HL-60 (cell line): ENCODE measurements at places on chromosomes 2 and 18.

DNA sequence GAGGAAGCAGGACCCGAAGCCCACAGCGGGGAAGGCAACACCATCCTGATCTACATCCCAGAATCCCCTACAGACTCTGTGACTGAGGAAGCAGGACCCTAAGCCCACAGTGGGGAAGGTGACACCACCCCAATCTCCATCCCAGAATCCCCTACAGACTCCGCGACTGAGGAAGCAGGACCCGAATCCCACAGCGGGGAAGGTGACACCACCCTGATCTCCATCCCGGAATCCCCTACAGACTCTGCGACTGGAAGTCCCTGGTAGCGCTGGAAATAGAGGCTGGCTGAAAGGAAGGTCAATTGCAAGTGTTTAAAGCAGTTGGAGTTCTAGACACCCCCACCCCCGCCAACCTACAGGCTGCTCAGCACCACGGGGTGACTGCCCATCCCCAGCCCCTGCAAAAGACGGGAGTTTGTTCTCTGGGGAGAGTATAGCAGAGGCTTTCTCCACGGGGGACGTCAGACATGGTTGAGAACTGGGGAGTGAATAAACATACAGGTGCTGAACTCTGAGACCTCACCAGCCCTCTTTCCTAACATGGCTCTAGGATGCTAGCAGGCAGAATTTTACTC lies 21.0 kb downstream of the CIB4 start:
- DNase-seq = no peak

DNA sequence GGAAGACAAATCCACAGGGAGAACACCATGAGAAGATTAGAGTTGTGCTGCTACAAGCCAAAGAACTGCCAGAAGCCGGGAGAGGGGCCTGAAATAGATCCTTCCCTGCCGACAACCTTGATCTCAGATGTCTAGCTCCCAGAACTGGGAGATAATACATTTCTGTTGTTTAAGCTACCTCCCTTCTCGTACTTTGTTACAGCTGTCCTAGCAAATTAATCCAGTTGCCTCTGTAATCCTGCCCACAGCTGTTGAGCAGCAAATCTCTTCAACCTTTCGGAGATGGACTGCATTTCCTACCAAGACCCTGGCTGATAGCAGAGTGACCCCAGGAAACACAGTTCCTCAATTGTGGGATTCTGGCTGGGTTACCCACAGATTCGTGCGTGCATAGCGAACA lies 2.6 kb upstream of the TBC1D8 start:
- DNase-seq = no peak

GRCh38 chr2:191109888-191110287 lies 40.9 kb downstream of the STAT4 start:
- no peak for DNase-seq

GRCh38 chr2:236993-237539 lies 26.8 kb downstream of the SH3YL1 start:
- no peak for DNase-seq

DNA sequence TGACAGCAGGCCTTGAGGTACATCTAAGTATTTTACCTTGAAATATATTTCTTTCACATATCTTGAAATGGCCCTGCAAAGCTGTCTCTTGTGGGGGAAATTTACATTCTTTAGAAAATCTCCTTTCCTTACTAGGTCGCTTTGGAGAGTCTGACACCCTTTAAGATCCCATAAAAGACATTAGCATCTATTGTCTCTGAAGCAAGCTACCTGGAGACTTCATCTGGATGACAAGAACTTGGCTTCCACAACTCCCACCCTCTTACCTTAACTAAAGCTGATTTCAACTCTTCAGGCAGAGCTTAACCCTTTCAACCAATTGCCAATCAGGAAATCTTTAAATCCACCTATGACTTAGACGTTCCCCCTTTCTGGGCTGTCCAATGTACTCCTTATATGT lies 219.3 kb downstream of the PIEZO2 start:
- no peak for DNase-seq

- no peak for DNase-seq
These were observed 73.6 kb upstream of the SALL3 start for GRCh38 chr18:78906066-78906465.

DNA sequence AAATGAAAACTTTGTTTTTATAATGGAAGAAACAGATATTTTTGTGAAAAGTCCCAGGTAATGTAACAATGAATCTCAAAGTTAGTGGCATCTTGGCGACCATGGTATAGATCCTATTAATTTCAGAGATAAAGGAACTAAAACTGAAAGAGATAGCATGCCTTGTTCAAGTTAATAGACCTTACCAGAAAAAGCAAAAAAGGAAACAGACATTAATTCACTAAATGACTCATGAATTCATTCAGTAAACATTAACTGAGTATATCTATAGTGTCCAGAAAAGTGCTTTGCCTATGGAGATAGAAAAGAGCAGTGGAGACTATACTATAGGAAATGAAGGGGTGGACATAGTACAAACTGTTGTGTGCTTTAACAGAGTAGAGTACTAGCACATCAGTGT lies 763.3 kb downstream of the TRIB2 start:
- DNase-seq = no peak

DNA sequence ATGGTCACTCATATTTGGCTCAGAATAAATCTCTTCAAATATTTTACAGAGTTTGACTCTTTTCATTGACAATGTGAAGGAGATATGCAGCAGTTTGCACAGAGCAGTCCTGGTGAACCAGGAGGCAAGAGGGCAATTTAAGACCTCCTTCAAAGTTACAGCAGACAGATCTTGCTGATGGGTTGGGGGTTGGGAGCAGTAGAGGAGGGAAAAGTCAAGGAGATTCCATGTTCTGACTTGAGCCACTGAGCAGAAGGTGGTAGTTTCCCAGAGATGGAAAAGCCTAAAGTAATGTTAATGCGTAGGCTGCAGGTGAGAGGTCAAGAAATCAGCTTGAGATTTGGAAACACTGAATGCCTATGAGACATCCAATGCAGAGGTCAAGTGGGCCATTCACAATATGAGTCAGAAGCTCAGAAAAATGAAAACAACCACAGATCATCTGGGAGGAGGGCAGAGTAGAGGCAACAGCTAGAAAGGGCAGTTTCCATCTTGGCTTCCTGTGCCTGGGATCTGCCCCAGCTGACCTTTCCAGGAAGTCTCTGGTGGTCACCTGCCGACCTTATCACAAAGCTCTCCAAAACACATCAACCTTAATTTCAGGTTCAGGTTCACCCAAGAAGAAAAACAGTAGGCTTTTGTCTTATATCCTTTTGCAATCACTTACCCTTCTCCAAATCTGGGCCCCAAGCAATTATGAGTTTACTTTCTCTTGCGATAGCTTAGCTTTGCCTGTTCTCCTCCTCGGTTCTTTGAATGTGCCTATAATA lies 197.5 kb upstream of the ARL4C start:
- no peak for DNase-seq

DNA sequence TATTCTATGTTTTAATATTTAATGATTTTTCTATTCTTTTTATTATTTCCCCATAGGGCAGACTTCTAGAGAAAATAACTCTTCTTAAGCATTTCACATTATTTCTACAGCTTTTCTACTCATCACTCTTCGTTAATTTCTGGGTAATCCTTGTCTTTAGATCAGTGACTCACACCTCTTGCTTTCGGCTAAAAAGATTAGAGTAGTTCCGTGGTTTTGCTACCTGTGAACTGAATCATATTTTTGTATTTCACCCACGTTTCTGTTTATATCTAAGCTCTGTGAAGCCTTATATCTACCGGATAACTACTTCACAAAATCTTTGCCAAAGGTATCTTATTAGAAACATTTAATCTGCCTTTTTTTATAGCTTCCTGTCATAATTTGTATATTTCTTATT lies 685.5 kb upstream of the FSHR start:
- no peak for DNase-seq

- no peak for DNase-seq
These were observed 95.9 kb upstream of the HDAC4 start for GRCh38 chr2:239496700-239497099.

DNA sequence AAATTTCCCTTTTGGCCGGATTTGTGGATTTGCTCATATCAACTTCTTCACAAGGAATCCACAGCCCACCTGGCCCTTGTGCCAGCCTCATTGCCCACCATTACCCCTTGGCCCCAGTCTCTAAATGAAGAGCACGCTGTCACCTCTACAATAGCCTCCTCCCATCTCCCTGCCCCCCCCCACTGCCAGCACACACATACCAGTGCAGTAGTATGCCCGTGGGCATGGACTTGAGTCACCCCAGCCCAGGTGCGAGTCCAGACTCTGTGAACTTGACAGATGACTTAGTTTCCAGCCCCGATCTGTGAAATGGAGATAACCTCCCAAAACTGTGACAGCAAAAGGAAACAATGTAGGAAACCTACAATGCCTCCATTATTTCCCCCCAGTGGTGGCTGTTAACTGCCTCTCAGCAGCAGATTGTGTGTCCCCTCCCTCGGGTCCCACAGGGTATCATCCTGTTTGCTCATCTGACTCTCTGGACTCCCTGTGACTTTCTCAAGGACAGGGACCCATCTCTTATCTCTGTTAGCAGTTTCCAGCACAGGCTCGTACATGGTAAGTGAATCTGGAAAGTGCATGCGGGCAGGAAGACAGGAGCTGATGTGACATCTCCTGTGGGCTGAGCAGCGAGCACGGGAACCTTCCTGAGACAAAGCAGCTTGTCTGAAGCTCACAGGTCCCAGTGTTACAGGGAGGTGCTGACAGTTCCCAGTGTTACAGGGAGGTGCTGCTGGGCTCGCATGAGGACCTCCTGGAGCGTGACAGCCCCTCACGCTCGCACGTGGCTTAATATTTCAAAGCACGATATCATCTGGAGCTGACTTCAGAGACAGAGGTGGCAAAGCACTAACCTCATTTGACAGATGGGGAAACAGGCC lies 4.2 kb upstream of the TMEM185B start:
- no peak for DNase-seq

GRCh38 chr2:212465456-212465855 lies 73.1 kb downstream of the ERBB4 start:
- DNase-seq = no peak

- no peak for DNase-seq
These were observed 253.8 kb upstream of the LYPD1 start for GRCh38 chr2:132923787-132924186.

DNA sequence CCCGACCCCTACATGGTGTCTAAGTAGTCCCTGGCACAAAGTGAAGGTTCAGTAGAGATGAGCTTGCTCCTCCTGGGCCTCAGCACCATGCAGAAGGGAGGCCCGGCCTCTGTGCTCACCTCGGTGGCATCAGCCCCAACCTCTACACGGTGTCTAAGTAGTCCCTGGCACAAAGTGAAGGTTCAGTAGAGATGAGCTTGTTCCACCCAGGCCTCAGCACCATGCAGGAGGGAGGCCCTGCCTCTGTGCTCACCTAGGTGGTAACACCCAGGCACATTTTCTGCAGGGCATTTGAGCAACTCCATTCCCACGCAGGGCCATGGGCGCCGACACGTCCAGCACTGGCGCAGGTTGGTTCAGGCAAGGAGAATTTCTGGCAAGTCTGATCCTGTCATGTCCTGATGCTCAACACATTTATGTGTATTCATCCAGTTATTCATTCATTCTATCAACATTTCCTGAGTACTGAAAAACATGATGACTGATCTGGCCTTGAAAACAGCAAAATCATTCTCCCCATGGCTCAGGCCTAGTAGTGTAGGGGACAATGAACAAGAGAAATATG lies 408.2 kb upstream of the MYT1L start:
- DNase-seq = no peak

GRCh38 chr2:224102991-224103390 lies 63.9 kb upstream of the SERPINE2 start:
- no peak for DNase-seq
